ENCODE measurements at places on chromosomes 5 and 9.

DNA sequence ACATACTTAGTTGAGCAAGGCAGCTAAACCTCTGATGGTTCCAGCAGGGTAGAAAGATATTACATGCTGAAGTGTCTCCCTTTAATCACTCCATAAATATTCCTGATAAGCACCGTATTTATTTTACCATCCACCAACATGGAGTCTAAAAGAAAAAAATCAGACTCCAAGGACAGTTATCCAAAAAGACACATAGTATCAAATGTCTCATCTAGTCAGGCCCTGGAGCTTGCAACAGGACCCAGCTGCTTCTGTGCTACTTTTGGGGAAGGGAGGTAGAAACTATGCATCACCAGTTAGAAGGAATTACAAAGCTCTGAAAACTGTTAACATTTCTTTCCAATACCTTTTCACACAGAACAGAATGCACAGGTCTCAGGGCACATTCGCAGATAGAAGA is 88.1 kb downstream of the S1PR3 start:
- DNase-seq = no peak

GRCh38 chr5:53381-54174 is 38.4 kb upstream of the PLEKHG4B start:
- DNase-seq = peak; percentile 46

- peak; percentile 70 for DNase-seq
Measured at GRCh38 chr5:65742565-65743231, 20.7 kb downstream of the NLN start.

DNA sequence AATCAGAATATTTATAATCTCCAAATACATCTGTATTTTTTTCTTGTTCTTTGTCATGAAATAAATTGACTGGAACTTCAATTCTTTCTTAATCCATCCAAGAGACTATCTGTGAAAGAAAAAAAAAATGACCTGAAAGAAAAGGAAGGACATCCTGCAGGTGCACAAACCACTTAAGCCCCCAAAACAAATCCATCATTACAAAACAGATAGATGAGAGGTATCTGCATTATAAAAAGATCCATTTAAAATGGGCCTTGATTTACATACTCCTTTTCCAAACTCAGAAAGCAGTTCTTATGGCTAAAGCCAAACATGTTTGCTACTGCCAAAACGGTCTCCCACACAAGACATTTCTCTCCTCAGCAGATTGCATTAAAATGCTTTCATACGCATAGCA is 85.5 kb downstream of the ELAVL2 start:
- DNase-seq = no peak

- no peak for DNase-seq
Measured at GRCh38 chr9:132632413-132633129, 37.2 kb downstream of the DDX31 start.

- peak; percentile 59 for DNase-seq
Measured at GRCh38 chr9:95055851-95056551, 261.5 kb downstream of the FANCC start.

DNA sequence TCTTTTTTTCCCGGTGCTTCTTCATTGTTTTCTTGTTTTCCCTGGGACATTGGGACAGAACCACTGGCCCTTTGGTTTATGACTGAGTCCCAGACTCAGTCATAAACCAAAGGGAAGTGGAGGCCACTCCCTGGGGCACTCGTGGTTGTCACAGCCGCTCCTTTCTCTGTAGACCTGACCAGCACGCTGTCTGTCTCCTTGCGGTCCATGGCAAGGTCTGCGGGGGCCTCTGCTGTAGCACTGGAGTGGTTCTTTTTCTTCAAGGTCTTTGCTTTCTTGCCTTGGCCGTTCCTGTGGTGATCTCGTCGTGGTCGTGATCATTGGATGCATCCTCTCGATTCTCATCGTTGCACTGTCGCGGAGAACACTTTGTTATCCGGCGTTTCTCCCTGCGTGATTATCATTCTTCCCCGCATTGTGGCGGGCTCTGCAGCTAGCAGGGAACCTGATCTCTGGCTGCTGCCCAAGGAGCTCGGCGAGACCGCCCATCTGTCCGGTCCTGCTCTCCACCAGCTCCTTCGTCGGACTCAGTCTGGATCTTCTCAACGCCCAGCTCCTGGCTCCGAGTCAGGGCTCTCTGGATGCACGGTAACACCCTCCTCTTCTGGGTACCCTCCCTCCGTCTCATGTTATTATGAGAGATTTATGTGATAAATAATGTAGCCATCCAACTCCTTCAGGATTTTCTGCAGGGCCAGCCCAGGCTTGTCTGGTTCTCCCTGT is 43.5 kb upstream of the MPDZ start:
- DNase-seq = no peak

DNA sequence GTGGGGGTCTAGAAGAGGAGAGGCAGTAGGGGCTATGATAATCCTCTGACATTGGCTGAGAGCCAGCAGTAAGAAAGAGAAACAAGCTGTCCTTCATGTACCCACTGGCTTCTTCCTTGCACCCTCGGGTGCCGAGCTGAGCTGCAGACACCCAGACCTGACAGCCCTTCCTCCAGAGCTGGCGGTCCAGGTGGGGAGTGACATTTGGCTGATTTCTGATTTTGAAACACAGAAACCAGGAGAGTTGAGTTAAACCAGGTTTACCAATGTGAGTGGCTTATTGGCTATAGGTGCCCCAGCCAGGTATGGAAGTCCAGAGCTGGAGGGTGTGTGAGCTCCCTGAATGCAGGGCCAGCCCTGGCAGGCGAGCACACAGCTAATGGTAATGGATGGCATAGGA is 59.2 kb downstream of the GADD45G start:
- no peak for DNase-seq

- peak; percentile 47 for DNase-seq
Measured at GRCh38 chr5:135034236-135034962, 371 bp upstream of the PITX1 start.

DNA sequence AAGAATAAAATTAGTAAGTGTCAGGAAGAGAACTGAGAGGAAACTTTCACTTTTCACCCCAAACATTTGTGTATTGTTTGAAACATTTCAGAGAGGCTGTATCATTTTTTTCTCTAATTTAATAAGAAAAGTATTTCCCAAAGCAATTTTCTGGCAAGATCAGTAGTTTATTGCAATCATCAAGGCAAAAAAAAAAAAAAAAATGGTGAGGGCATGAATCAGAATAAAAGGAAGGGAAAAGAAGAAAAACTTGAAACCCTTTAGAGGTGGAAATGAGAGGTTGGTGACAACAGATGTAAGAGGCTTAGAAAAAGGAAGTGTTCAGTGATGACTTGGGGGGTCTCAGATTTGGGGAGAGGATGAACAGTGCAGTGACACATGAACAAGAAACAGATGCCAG is 13.3 kb downstream of the SHC3 start:
- no peak for DNase-seq

GRCh38 chr9:116572095-116572748 is 114.9 kb upstream of the TRIM32 start:
- DNase-seq = peak; percentile 94

GRCh38 chr5:151570512-151571269 is 20.4 kb downstream of the FAT2 start:
- no peak for DNase-seq

DNA sequence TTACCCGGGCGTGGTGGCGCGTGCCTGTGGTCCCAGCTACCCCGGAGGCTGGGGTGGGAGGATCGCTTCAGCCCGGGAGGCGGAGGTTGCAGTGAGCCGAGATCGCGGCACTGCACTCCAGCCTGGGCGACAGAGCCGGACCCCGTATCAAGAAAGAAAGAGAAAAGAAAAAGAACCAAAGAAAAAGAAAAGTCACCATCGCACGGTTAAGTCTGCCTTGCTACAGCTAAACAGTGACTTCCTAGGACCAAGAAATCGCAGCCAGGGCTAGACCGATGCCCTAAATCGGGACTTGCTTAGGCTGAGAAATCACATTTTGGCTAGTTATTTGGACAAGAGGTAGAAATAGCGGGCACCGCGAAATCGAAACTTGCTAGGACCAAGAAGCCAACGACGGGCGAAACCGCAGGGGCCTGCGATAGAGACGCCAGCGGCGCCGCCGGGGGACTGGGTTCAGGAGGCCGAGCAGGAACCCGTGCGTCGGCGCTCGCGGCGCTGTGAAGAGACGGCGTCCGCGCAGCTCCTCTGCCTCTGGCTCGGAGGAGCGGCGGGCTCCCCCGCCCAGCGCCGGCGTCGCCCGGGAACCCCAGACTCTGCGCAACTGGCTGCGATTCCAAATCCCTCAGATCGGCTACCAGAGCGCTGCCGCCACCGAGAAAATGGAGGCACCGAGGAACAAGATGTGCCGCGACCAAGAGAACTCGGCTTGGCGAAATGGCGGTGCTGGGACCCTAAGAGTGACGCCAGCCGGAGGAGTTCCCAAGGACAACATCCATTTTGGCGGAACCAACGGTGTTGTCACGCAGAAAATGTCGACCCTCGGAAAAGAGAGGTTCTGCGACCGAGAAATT is 26.1 kb upstream of the ANXA2R start:
- DNase-seq = peak; percentile 59

DNA sequence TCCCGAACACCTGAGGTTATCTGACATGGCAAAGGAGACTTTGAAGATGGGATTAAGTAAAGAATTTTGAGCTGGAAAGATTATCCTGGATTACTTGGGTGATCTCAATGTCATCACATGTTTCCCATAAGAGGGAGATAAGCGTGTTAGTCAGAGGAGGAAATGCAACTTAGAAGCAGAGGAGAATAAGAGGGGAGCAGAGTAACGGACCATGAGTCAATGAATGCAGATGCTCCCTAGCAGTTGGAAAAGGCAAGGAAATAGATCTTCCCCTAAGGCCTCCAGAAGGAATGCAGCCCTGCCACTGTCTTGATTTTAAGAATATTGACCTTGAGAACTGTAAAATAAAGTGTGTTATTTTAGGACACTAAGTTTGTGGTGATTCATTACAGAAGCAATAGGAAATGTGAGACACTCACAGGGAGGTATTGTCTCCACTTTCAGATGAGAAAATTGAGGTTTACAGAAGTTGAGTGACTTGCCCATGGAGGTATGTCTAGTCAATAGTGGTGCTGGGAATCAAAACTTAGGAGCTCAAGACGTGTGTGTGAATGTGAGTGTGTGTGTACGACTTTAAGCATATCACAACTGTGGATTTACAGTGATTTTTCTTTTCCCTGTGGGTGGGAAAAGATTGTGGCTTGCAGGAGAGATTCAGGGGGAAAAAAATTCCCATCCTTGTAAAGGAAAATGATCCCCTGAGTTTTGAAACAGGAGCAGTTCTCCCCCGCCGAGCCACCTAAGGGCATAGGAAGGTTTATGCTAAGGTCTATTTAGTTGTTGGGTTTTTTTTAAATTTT is 125.3 kb downstream of the TRIM32 start:
- no peak for DNase-seq

DNA sequence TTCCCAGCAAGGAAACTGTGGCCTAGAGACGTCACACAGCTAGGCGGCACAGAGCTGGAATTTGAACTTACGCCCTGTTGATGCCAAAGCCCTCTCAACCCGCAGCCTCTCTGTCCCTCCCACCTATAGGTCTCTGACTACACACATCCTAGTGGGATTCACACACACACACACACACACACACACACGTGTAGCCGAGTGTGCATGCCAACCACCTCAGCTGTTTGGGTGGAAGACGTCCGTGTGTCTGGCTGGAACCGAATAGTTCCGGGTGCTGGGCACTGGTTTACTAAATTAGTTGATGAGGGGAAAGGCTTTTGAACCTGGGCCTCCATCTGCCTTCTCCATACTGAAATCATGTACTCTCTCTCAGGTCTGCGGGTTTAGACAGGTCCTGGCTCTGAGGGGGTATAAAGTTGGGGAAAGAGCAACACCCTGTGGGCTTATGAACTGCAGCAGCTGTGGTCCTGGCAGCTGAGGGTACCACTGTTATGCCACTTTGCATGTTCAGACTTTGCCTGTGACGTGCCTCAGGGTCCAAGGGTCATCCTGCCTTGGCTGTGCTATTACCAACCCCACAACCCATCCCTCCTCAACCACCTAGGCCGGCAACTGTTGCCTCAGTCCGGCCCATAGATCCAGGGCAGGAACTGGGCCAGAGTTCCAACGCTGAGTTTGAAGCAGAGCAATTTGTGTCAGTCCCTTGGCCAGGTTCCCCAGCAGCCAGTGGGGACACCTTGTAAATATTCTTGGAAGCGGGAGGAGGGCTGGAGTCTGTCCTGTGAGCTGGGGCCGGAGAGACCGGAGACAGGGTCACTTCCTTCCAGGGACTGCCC is 50.5 kb downstream of the PSD2 start:
- no peak for DNase-seq

GRCh38 chr9:19231126-19231903 is 822 bp downstream of the DENND4C start:
- peak; percentile 8 for DNase-seq

GRCh38 chr9:37082214-37082765 is 38.1 kb upstream of the ZCCHC7 start:
- no peak for DNase-seq

- DNase-seq = peak; percentile 40
Measured at GRCh38 chr9:70563431-70564204, 149.2 kb upstream of the KLF9 start.

Data from GM03348 (cell line).